Body of pancreas (tissue), 4 donors: ENCODE measurements at places on chromosomes 2 and 18. TPM values are rescaled to one million over a fixed set of nuclear protein-coding genes. Genes with fewer than 3 reads are reported as not detected.

The RPRM gene
- total RNA-seq, result not detected

- DNase-seq, result no peak
Measured at GRCh38 chr2:70728128-70728527, 39.9 kb downstream of the ADD2 start.

DNA sequence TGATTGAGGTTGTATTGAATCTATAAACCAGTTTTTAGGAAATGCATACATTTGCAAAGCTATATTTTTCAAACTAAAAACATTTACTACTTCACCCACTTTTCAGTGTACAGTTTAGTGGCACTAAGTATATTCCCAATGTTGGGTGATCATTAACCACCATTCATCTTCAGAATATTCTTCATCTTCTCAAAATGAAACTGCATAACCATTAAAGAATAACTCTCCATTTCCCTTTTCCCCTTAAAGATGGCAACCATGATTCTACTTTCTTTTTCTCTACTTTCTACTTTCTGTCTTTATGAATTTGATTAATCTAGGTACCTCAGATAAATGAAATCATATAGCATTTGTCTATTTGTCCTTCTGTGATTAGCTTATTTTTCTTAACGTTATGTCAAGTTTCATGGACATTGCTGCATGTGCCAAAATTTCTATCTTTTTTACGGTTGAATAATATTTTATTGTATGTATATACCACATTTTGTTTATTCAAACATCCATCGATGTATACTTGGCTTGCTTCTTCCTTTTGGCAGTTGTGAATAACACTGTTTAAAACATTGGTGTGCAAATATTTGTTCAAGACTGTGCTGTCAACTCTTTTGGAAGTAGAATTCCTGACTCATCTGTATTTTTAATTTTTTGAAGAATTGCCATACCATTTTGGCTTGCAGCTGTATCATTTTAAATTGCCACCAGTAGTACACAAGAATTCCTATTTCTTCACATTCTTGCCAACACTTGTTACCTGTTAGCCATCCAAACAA lies 104.9 kb downstream of the RPRM start:
- DNase-seq, result no peak

DNA sequence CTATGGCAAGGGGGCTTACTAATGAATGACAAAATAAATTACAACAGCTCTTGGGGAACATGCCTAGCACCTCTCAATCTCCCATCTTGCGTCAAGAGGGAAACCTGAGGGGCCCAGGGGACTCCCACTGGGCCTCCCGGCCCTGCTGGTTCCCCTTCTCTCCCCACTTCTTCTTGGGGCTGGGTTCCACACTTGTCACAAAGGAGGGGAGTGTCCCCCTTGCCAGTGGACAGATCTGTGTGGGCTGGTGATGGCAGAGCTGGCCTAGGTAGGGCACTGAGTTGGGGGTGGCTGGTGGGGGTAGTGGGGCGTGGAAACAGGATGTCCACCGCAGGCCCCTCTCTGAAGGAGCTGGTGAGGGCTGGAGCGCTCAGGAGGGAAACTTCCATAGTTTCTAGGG lies 184.0 kb upstream of the HAAO start:
- DNase-seq, result peak; percentile 0

DNA sequence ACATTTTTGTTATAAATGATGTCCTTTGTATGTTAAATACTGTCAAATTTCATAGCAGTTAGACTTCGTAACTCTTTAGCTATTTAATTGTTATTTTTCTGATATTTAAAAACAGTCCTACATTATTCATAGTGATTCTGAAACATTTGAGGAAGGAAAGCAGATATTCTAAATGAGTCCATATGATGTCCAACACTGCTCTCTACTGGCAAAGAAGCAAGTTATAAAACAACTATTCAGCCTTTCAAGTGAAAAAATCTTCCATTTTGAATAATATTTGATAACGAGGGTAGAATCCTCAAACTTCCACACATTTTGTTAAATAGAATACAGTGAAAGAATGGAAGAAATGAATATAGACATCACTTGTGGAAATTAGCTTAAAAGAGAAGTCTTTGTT lies 220.8 kb downstream of the GULP1 start:
- DNase-seq, result no peak

DNA sequence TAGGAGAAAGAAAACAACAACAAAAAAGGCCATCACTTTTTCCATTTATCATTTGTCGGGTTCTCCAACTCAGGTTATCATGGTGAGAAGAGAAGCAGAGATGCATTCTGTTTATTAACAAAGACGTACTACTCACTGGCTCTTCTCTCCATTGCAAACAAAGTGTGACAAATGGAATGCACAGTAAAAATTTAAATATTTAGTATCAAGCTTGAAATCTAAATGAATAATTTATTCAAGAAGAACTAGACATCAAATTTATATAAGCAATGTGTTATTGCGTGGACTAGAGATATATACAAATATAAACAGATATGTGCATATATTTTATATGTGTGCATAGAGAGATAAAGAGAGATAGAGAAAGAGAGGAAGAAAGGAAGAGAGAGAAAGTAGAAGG lies 236.5 kb downstream of the DSEL start:
- DNase-seq, result no peak

GRCh38 chr18:36354989-36355388 lies 57.5 kb downstream of the FHOD3 start:
- no peak for DNase-seq

GRCh38 chr2:105766300-105766866 lies 21.7 kb downstream of the NCK2 start:
- DNase-seq, result no peak

- DNase-seq, result no peak
Measured at GRCh38 chr2:236785611-236786057, 216.0 kb downstream of the ACKR3 start.

The PDCD1 gene
- total RNA-seq, result 1.3 TPM

- DNase-seq, result no peak
Measured at GRCh38 chr2:96484091-96484490, 21.1 kb downstream of the NEURL3 start.

The ANO7 gene
- total RNA-seq, result 0.99 TPM

DNA sequence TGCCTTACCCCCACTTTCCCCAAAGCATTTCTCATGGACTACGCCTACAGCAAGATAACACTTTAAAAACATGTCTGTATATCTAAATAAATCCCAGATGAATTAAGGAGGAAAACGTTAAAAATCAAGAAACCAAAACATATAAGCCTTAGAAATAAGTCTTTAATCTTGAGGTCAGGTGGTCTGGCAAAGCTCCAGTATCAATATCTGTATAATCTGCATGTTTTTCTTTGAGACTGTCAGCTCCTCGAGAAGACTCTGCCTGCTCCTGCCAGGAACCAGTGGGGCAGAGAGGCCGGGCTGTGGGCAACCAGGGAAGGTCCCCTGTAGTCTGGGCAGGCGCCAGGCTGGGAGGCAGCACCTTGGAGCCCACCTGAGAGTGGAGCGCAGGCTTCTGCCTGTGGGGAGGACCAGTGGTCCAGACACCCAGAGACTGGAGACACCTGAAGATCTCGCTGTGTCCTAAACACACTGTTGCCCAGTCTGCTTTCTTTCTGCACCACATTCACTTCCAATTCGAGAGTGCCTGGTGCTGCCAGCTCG lies 291.0 kb upstream of the SOX11 start:
- DNase-seq, result no peak

The ST8SIA5 gene
- total RNA-seq, result 1.6 TPM

The CDKL4 gene
- total RNA-seq, result 0.52 TPM
